ENCODE measurements at places on chromosomes 6 and 20. TPM values are rescaled to one million over a fixed set of nuclear protein-coding genes. Genes with fewer than 3 reads are reported as not detected.

CTCFL gene
- not detected for polyA plus RNA-seq

GRCh38 chr6:46539866-46540265, 48.6 kb upstream of the RCAN2 start:
- DNase-seq: no peak

DNA sequence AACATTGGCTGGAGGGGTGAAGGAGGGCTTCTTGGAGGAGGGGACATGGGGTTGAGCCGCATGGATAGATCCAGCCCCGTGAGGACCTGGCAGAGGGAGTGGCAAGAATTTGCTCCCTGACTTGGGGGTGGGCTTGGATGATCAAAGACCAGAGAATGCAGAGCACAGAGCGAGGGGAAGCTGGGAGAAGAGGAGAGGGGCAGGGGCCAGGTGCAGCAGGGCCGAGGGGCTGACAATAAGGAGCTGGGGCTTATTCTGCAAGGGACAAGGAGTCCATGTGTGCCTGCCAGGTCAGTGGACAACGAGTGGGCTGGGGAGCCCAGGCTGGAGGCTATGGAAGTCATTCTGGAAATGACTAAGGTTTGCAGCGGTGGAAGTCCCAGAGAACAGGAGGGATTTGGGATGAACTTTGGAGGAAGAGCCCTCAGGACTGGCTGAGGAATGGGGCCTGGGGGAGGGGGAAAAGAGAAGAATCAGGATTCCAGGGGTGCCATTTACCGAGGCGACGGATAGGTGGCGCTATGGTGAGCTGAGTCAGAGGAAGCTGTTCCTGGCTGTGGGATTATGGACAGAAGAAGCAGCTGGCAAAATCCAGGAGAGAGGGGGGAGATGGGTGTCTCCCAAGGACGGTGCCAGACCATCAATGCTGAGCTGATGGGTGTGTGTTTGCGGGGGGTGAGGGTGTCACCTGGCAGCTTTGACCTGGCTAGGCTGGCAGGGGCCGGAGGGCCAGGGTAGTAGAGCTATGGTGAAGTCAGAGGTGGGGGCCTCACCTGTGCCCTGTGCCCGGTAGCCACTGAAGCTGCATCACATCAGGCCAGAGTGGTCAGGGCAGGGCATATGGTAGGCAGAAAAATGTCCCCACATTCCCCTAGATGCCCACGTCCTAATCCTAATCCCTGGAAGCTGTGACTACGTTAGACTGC, 7.8 kb downstream of the KCNG1 start:
- no peak for DNase-seq

- no peak for DNase-seq
These were observed 118.4 kb downstream of the GRM4 start for GRCh38 chr6:34027445-34027936.

DNA sequence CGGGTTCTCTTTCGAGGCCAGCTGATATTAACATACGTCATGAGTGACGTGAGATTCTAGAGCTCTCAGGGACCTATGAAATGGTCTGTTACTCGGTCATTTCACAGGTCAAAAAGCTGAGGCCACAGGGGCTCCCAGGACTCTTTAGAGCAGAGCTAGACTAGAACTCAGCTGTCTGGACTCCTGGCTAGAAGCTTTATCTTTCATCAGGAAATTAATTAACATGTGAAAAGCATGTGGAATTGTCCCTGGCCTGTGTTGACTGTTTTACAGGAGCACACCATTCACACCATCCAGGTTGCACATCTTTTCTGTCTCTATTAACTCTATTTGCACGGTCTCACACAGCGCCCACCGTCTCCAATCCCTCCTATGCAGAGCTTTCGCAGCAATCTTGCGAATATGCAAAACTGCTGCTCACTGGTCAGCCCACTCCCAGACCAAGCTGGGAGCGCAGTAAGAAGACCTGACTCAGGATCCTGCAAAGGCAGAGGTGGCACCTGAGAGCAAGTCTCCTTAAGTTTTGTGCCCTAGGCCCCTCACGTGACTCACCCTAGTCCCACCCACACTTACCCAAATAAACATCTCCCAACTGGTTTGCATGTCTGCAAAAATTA, 522.5 kb downstream of the CD83 start:
- DNase-seq: no peak

DNA sequence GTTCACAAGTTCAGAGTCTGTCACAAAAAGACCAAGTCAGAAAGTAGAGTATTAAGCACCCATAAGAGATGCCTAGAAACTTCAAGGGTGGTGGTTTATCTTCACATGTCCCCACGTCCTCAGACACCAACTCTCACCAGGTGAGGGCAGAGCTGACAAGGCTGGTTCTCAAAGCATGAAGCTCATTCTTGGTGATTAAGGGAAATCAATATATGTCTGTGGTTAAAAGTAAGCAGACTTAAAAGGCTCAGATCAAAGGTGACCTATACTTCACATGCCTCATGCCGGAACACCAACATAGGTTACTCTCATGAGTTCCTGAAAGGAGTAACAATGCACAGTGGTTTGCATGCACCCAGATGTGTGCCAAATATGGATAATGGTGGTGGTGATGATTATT, 27.0 kb downstream of the IL17A start:
- no peak for DNase-seq

All from keratinocyte (primary cell).